Kidney epithelial cell (primary cell): ENCODE measurements at places on chromosomes 11 and 22. TPM values are rescaled to one million over a fixed set of nuclear protein-coding genes. Genes with fewer than 3 reads are reported as not detected.

DNA sequence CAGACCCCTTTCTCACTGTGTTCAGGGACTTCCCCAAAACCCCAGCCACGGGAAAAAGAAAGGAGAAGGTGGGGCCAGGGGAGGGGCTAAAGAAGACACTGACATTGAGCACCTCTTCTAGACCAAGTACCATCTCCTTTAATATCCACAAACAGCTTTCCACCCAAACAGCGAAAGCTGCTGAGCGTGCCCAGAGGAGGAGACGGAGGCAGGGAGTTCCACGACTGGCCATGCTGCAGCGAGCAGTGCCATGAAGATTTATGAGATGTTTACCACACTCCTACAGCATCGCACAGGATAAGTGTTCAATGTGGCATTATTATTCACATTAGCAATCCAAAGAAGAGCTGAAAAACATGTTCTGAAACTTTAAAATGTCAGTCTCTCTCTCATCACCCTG is 127.4 kb downstream of the LARGE1 start:
- DNase-seq: no peak

GRCh38 chr11:130308059-130308458 is 6.7 kb downstream of the ZBTB44 start:
- no peak for DNase-seq

- peak; percentile 63 for DNase-seq
Observed at GRCh38 chr11:118277312-118277711, 13.2 kb upstream of the MPZL2 start.

DNA sequence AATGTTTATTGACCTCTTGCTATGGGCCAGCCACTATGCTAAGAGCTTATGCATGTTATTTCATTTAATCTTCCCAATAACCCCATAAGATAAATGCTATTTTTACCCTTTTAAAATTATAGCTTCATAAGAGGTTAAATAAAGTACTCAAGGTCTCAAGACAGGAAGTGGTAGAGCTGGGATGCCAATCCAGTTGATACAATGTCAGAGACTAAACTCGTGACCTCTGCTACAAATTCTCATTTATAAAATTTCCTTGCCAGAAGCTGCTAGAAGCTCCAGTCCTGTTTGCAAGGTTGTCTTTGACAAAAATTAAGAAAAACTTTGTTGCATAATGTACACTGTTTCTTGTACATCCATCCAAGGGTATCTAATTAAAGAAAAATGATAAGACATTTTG is 265.9 kb upstream of the MPPED2 start:
- DNase-seq: no peak

GRCh38 chr11:69942333-69942820 is 123.2 kb upstream of the FGF3 start:
- no peak for DNase-seq

- DNase-seq: no peak
Observed at GRCh38 chr11:134373591-134374052, 38.4 kb downstream of the B3GAT1 start.

PATE4 gene
- total RNA-seq: not detected in 2 replicates

HBE1 gene
- not detected in 2 replicates for total RNA-seq

DCHS1 gene
- total RNA-seq: 15.5 and 20.7 TPM in 2 replicates

PPARA gene
- 7.9 and 9.3 TPM in 2 replicates for total RNA-seq
